ENCODE measurements at places on chromosomes 2 and 18.

DNA sequence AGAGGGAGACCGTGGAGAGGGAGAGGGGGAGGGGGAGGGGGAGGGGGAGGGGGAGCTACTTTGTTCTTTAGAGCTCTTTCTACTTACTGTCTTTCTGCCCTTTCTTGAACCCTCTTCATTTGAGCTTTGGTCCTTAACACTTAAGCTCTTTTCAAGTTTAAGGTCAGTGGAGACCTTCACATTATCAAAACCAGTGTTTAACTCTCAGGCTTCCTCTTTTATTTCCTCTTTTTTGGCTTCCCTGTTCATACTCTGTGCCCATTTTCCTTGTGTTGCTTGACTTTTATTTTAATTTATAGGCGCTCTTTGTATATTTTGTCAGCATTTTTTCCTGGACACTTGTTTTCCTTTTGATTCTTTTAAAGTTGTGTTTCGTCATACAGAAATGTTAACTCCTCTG, 37.1 kb downstream of the ACSL3 start:
- H3K27me3 ChIP-seq, result no peaks in the 10 kb centered on the region
- no peaks in the 10 kb centered on the region for H3K36me3 ChIP-seq
- no peak for DNase-seq
- H3K4me1 ChIP-seq, result peaks cover 13% of the 10 kb centered on the region

DNA sequence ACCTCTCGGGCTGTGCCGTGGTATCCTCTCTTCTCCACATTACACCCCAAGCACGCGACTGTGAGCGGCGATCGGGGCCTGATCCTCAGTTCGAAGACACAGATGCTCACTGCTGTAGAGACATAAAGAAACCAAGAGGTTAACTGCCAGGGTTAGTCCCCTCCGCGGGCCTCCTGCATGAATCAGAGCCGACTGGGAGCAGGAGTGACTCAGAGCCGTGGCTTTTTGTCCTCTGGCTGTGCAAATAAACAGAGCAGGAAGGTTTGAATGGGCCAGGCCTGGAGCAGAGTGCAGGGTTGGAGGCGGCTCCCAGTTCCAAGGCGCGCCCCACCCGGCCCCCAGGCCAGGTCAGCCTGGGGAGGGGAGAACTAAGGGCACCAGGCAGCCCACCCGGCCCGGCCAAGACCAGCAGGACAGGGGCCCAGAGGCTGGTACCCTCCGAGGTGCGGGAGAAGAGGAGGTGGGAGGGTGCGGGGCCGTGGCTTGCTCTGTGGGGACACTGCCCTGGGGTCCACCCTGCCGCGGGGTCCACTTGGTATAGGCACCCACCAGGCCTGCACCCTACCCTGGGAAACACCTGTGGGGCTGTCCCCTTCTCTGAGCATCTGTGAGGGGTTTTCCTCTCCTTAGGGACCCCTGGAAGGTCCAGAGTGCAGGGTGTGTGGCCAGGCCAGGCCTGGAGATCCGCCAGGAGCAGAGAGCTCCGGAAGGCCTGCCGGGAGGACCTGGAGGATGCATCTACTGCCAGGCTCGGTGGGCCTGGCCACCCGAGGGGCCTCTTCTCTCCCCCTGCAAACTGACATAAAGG, 16.5 kb downstream of the TWIST2 start:
- no peaks in the 10 kb centered on the region for H3K4me1 ChIP-seq
- H3K27me3 ChIP-seq, result no peaks in the 10 kb centered on the region
- H3K36me3 ChIP-seq, result no peaks in the 10 kb centered on the region
- no peak for DNase-seq

GRCh38 chr2:15300624-15301573, 260.2 kb downstream of the NBAS start:
- no peak overlapping the region for H3K27ac ChIP-seq
- H3K27me3 ChIP-seq, result no peaks in the 10 kb centered on the region
- no peaks in the 10 kb centered on the region for H3K4me1 ChIP-seq
- DNase-seq, result no peak
- H3K4me3 ChIP-seq, result no peak overlapping the region

DNA sequence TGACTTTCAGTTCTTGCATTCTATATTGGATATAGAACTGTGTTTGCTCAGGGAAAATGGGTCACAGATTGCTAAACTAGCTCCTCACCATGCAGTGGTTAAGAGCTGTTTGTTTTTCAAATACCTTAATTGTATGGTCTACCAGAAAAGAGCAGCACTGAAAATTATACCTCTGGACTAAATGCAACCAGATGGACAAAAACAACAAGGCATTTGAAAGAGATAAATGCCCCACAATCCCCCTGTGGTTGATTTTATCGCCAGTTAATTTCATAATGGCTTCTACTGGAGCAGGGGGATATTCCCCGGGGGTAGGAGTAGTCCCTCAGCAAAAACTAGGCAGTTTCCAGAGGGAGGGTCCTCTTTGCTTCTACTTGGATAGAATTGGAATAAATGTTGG, 267.9 kb upstream of the TNP1 start:
- no peaks in the 10 kb centered on the region for H3K36me3 ChIP-seq
- no peaks in the 10 kb centered on the region for H3K4me1 ChIP-seq
- no peak overlapping the region for H3K4me3 ChIP-seq
- DNase-seq, result no peak
- no peaks in the 10 kb centered on the region for H3K27me3 ChIP-seq

DNA sequence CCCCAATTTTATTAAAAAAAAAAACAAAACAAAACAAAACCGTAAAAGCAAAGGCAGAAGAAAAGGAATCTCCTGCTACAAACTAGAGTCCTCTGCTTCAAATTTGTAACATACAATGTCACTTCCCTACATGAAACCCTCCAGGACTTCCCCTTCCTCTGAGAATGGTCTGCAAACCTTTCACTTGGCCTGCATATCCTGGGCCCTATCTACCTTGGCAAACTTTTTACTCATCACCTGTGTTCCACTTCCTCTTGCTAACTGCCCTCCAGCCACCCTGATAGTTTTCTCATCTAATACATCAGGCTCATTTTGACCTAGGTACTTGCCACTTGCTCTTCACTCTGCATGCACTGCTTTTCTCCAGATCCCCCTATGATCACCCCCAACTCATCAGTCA, 255.5 kb downstream of the ETAA1 start:
- H3K27me3 ChIP-seq, result no peaks in the 10 kb centered on the region
- H3K27ac ChIP-seq, result no peak overlapping the region
- H3K4me3 ChIP-seq, result no peak overlapping the region
- H3K4me1 ChIP-seq, result no peaks in the 10 kb centered on the region
- no peaks in the 10 kb centered on the region for H3K36me3 ChIP-seq
- DNase-seq, result no peak

DNA sequence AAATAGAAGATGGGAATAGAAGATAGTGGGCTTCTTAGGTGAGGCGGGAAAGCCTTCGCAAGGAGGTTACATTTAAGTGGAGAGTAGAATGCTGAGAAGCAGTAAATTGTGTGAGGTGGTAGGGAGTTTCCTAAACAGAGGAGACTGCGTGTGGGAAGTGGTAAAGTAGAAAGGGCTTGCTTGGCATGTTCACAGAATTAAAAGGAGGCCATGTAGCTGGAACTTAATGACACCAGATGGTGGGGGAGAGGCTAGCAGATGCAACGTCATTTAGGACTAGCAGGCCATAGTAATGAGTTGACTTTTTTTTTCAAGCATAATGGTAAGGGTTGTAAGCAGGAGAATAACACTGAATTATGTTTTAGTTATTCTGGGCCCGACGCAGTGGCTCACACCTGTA, 13.0 kb upstream of the RTN4 start:
- no peaks in the 10 kb centered on the region for H3K4me1 ChIP-seq
- H3K27me3 ChIP-seq, result no peaks in the 10 kb centered on the region
- DNase-seq, result no peak
- no peak overlapping the region for H3K4me3 ChIP-seq
- H3K27ac ChIP-seq, result no peak overlapping the region
- no peaks in the 10 kb centered on the region for H3K36me3 ChIP-seq

DNA sequence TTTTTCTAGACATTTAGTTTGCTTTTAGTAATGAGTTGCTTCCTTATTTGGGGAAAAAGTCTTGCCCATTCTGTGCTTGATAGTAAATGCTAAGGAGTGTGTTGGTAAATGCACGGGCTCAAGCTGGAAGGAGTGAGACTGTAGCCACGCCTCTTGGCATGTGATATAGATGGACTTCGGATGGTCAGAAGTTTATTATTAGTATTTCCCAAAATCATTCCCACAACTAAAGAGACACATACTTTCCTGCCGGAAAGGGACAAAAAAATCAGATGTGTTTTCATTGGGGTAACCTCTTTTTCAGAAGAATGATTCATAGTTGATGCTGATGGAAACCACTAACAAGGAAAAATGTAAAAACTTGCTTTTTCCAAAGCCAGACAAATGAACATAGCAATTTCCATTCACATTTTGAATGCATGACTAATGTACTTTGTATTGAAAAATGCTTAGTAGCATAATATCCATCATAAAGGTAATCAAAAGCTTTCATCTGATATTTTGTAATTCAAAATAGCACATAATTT, 133.2 kb downstream of the ZNF532 start:
- H3K27me3 ChIP-seq, result no peaks in the 10 kb centered on the region
- no peaks in the 10 kb centered on the region for H3K36me3 ChIP-seq
- H3K27ac ChIP-seq, result no peak overlapping the region
- H3K4me1 ChIP-seq, result peaks cover 15% of the 10 kb centered on the region
- no peak for DNase-seq

DNA sequence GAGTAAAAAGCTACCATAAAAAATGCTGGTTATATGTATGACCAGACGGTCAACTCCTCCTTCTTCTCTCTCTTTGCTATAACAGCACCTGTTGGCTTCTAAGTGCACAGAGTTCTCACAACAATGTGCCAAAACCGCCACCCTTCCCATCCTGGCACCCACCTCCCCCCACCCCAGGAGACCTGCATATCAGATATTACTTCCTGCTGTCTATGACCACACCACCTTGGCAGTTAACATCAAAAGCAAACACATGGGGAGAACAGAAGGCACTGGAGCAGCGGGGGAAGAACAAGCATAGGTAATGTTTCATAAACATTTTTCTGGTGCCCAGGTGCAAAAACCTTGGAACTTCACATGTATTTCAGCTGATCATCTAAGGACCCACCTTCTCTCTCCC, 15.5 kb downstream of the SPRED2 start:
- H3K36me3 ChIP-seq, result no peaks in the 10 kb centered on the region
- no peak overlapping the region for H3K4me3 ChIP-seq
- H3K27ac ChIP-seq, result no peak overlapping the region
- peaks cover 14% of the 10 kb centered on the region for H3K4me1 ChIP-seq
- DNase-seq, result no peak
